ENCODE measurements at places on chromosomes 1 and 21.

- no peak for DNase-seq
These were observed 114.3 kb upstream of the FMN2 start for GRCh38 chr1:239977416-239977815.

GRCh38 chr1:55064071-55064581 lies 24.8 kb downstream of the PCSK9 start:
- DNase-seq = no peak

GRCh38 chr1:26023826-26024225 lies 2.3 kb downstream of the EXTL1 start:
- DNase-seq = no peak

DNA sequence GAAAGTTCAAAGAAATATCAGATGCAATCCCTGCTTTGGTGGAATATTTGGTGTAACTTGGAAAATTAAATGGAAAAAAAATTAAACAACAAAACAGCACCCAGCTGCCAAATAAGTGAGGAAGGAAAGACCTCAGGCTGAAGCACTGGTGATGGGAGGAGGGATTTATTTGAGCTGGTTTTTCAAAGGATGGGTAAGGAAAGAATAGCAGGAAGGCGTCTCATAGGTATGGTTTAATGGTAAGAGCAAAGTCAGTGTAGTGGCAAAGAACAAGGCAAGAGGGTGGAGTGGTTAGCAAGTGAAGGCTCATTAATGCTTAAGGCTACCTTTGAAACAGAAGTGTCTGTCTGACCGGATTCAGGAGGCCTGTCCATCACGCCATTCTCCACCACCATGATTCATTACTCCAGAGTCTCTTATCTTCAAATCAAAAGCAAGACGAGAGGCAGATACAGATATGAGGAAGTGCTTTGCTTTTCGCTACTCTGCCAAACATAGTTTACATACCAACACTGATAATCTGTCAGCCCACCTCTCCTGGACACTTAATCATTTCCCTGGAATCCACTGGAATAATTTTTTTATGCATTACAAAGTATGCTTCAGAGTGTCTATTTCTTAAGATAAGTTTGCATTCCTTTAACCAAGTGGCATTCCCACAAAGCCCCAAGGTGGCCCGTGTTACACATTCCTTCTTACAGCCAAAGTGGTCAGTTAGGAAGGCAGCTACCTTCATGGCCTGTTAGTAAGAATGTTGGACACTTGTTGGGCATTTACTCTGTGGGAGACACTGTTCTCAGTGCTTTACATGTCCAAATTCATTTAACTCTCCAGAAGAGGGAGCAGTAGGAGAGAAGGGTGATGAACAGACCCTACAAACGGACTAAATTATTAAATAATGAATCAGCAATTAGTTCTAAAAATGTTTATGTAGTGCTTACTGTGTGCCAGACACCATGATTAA lies 146.6 kb downstream of the ROR1 start:
- no peak for DNase-seq

Measured in activated CD4-positive, alpha-beta T cell treated with anti-CD3 and anti-CD28 coated beads for 1 hour (primary cell).